ENCODE measurements at places on chromosomes 11 and 22.

DNA sequence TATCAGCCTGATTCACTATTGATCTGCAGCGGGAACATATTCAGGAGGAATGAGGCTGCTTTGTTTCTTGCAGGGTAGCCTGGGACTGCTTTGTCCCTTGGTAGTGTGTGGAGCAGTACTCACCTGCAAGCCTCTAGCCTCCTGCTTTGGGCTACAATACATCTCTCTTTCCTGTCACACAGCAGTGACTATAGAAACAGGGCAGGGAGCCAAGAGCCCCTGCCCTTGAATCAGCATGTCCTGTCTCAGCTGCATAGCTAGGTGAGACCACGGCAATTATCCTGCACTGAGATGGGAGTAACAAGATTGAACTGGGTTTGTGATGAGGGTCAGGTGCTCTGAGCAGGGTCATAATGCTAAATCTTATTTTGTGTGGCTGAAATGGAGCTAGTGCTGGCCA is 191.9 kb downstream of the NELL1 start:
- no peak for DNase-seq

DNA sequence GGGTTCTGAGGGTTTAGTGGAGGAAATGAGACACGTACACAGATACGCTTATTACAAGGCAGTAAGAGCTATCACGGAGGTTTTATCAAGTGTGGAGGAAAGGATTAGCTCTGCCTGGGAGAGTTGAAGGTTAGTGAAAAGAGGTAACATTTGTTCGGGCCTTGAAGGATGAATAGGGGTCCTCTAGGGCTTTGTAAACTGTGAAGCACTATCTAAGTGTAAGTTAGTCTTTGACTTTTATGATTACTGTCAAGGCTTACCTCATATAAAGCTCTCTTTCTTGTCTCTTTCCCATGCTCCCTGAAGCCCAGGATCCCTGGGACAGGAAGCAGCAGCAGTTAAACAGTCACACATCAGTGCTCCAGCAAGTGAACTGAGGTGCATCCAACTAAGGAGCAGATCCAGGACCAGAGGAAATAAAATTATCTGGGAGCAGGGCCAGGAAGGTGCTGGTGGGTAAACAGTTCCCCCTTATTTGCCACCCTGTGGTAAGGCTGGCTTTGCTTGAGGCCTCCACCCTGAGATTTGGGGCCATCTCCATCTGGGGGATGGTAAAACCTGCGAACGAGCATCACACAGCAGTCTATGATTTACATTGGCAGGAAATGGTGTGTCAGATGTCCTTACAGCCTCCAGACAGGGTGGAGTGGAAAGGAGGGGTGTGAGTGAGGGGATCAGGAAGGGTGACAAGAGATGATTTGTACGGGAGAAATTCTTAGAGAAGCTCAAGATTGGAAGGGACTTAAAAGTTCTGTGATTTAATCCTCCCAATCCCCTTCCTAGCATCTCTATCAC is 27.2 kb downstream of the GVQW3 start:
- DNase-seq = no peak

DNA sequence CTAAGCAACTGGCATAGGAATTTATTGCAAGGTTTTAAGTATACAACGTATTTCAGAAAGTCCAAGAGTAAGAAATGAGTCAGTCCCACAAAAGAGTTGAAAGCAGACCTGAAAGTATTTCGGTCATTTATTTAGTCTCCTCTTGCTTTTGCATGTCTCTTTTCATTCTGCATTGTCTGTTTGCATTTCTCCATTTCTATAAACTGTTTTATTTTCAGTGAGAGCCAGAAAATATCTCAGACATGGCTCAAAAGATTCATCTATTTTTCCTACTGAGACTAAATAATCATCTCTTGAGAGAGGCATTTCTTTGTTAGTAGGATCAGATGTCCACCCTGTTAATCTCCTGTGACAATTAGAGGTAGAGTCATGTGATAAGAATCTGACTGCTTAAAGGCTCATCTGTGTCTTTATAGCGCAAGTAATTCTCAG is 219.1 kb upstream of the CCDC179 start:
- no peak for DNase-seq

GRCh38 chr11:122852074-122852795 is 13.9 kb downstream of the CRTAM start:
- no peak for DNase-seq

DNA sequence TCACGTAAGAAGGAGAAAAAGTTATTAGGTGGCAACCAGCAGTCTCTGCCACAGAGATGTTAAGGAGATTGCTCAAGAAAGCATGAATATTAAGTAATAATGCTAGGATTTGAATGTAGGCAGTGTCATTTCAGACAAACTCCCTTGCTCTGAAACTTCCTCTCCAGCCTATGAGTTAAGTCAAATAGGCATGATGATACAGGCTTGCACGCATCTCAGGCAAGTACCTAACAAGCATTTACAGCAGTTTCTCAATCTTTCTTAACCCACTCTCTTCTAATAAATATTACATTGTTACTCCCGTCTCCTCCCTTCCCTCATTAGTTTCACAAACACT is 72.7 kb downstream of the RAB38 start:
- DNase-seq = no peak

- DNase-seq = no peak
These were observed 1.4 kb downstream of the FAM168A start for GRCh38 chr11:73596547-73596946.

DNA sequence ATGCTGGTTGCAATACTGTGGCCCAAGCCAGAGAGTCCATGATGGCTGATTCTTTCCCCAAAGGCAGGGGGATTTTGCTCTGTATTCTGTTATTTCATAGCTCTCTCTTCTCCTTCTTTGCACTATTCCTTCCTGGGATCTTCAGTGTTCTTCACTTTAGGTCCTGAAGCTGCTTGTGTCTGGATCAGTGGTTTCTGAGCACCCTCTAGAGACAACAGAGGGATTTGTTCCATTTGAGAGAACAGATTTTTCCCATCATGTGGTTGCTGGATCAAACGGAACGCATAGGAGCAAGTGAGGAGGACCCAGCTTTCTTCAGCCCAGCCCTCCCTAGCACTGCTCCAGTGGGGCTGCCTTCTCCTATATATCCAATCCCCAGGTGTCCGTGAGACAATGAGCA is 68.7 kb upstream of the SYN3 start:
- no peak for DNase-seq

DNA sequence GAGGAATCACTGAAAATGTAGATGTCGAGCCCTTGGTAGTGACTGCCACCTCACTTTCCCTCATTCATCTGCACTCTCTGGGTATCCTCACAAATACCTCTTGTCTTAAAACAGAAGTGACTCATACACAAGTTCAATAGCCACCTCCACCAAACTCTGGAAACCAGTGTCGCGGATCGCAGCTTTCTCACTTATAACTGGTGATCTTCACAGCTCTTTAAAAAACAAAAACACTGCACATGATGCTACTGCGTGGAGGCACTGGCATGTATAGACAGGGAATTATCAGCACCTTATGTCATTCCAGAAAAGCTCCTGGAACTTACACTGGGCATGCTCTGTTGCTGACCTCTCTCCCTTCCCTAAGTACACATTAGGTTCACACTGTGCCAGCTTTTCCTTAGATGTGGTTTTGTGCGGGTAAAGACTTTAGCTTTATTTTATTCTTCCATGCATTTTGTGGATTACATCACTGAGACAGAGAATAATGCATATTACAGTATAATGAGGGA is 425.5 kb upstream of the CADM1 start:
- no peak for DNase-seq

- no peak for DNase-seq
These were observed 132.7 kb upstream of the DDI1 start for GRCh38 chr11:103903621-103904323.

DNA sequence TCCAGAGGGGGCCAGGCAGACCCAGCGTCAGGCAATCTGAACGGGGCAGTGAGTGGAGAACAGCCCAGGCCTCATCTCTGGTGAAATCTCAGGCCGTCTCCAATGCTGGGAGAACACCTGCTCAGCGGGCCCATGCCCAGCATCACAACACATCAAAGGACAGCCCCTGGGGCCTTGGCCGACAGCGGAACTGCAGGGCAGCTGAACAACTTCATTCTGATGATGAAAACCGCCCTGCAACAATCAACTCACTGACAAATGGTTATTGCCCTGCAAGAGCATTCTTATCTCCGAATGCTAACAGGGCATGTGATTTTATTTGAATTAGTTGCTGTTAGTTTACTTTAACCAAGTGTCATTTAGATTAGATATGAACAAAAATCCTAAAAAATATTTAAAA is 14.6 kb downstream of the CELSR1 start:
- DNase-seq = no peak

GRCh38 chr22:45201678-45202332 is 38.1 kb downstream of the NUP50 start:
- no peak for DNase-seq

GRCh38 chr22:23903328-23903971 is 9.3 kb downstream of the MIF start:
- DNase-seq = no peak

DNA sequence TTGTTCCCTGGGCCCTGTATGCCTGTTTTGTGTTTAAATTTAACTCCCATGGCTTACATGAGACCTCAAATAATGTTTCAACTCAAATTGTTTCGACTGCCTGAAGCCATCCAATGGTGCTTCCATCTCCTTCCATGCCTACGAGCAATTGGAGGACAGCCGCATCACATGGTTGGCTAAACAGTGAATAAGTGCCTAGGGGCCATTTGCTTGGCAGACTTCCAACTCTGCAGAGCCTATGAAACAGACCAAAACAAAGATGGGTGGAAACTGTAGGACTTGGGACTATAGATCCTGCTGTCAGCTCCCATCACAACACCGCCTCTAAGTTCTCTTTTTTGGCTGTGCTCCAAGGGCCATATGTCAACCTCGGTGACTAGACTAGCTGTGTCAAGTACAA is 84.1 kb downstream of the PARVA start:
- DNase-seq = no peak

DNA sequence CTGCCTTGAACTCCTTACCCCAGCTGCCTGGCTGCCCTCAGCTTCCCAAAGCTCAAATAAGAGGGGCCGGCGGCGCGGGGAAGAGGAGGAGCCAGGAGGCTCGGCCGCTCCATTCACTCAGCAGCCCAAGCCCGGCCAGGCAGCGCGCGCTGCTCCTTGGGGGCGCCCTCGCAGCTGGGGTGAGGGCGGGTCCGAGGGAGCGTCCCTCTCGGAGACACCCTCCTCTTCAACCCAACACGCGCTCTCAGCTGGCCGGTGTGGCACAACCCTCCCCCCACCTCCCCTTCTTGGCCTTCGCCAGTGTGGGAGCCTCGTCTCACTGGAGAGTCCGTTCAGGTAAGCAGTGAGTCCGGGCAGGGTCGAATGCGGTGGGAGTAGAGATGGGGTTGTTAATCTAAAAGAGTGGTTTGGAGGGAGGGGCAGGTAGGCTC is at the start of gene WT1:
TSS of gene WT1 (minus strand) at position 29 of the 431 bp plus-strand sequence.
- DNase-seq = no peak

GRCh38 chr11:125201525-125202141 is 37.1 kb downstream of the PKNOX2 start:
- DNase-seq = no peak

GRCh38 chr11:73856031-73856567 is 20.5 kb downstream of the COA4 start:
- DNase-seq = no peak

GRCh38 chr22:23883658-23884057 is 10.5 kb upstream of the MIF start:
- DNase-seq = no peak

All from stimulated activated CD8-positive, alpha-beta memory T cell treated with anti-CD3 and anti-CD28 coated beads, Interleukin-7, amount 100 ng/mL, for 1 hour (primary cell).